ENCODE measurements at places on chromosomes 7 and 10. TPM values are rescaled to one million over a fixed set of nuclear protein-coding genes. Genes with fewer than 3 reads are reported as not detected.

- no peaks in the 10 kb centered on the region for H3K27me3 ChIP-seq
- H3K4me3 ChIP-seq, result no peak overlapping the region
These were observed 180.3 kb upstream of the HDAC9 start for GRCh38 chr7:18315241-18315640.

GRCh38 chr10:86347856-86348255 is 18.7 kb downstream of the GRID1 start:
- H3K27ac ChIP-seq, result no peak overlapping the region
- H3K36me3 ChIP-seq, result no peaks in the 10 kb centered on the region
- DNase-seq, result no peak
- no peak overlapping the region for H3K4me3 ChIP-seq

- H3K27me3 ChIP-seq, result no peaks in the 10 kb centered on the region
- no peak for DNase-seq
- H3K27ac ChIP-seq, result no peak overlapping the region
- H3K36me3 ChIP-seq, result no peaks in the 10 kb centered on the region
These were observed 17.3 kb upstream of the ARL4A start for GRCh38 chr7:12670000-12670729.

The TAS2R3 gene
- not detected for total RNA-seq

DNA sequence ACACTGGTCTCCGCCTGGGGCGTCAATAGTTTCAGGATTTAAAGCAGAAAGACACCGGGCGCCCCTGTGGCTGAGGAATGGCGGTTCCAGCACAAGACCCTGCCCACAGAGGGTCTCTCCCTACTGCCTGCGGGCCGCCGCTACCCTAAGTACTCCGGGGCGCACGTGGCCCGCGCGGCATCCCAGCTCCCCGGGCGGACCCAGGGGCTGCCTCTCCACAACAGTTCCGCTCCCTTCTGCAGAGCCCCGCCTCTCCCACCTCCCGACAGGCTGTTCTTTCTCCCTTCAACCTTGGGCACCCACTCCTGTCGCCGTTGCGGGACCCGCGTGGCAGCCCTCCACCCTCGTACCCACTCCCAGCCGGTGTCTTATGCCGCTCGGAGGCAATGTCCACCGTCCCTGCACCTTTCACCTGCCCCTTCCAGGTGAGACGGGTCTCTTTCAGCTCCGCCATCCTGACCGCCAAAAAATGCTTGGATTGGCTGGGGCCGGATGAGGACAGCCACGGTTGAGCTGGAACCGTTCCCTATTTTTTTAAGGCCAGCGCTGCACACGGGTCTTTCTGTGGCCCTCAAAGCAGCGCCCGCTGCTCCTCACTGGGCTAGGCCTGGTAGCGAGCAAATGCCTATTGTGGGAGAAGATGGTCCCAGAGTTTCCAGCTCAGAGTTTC is 1.6 kb upstream of the NKX2-3 start:
- no peak overlapping the region for H3K27ac ChIP-seq
- H3K4me1 ChIP-seq, result peaks cover 22% of the 10 kb centered on the region
- peaks cover 14% of the 10 kb centered on the region for H3K36me3 ChIP-seq
- no peak for DNase-seq

- no peak overlapping the region for H3K4me3 ChIP-seq
- peaks cover 2% of the 10 kb centered on the region for H3K27me3 ChIP-seq
- no peak overlapping the region for H3K27ac ChIP-seq
- no peak for DNase-seq
These were observed 53.6 kb upstream of the AOAH start for GRCh38 chr7:36777855-36778254.

DNA sequence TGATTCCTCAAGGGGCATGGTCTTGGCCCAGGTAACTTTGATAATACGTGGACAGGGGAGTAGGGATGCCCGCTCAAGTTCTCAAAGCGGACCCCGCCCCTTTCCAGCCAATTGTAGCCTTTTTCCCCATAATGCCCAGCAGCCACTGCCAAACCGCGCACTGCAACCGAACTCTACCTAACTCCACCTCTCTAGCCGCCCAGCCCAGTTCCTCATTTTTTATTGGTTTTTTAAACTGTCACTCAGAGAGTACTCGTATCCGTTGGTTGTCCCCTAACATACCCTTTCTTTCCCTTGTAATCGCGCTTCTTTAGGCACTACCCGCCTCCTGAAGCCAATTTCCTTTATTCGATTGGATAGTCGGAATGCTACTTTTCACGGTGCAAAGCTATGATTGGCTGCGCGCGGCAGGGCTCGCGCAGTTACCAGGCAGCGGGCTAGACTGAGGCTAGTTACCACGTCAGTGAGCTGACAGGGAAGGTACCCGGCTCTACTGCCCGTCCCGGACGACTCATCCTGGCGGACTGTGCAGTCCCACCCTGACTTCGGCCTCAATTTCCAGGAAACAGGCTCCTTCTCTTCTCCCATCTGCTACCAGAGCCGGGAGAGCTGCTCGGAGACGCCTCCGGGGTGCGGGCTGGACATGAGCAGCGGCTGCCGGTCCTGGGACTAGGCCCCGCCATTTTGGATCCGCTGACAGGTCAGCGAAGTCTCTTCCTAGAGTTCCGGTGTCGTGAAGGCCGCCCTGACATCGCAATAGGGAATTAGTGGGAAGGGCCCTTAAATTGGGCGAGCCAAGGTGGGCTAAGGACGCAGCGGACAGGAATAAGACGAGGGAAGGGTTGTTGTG is at the start of gene GBF1:
Gene GBF1, plus strand, starts transcription at position 451 of the 850 bp plus-strand sequence. CDS start 13,407 bp downstream, outside the sequence.
- peaks cover 67% of the 10 kb centered on the region for H3K4me1 ChIP-seq
- H3K36me3 ChIP-seq, result peaks cover 24% of the 10 kb centered on the region
- peaks cover 2% of the 10 kb centered on the region for H3K27me3 ChIP-seq
- peak within 1 kb of the TSS; percentile 96 for H3K4me3 ChIP-seq
- DNase-seq, result peak; percentile 100

DNA sequence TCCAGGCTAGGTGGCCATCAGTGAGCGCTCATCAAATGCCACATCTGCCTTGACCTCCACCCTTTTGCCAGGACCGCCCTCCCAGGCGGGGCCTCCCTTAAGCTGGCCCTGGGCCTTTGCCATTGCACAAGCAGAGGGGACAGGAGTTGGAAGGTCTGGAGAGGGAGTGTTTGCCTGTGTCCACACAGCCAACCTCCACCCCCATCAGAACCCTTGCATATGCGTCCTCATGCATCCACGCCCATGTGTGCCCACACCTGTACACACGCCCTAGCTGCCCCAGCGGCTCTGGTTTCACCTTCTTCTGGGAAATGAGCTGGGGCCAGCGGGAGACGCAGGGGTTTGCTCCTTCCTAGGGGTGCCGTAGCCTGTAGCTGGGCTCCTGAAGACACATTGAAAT is 64.0 kb downstream of the NEURL1 start:
- H3K27me3 ChIP-seq, result peaks cover 41% of the 10 kb centered on the region
- peaks cover 6% of the 10 kb centered on the region for H3K4me1 ChIP-seq
- no peak overlapping the region for H3K27ac ChIP-seq

The TES gene
- 14.1 TPM for total RNA-seq
